ENCODE measurements at places on chromosomes 6 and 20. TPM values are rescaled to one million over a fixed set of nuclear protein-coding genes. Genes with fewer than 3 reads are reported as not detected.

HLA-F gene
- 44.6 TPM for polyA plus RNA-seq

B3GAT2 gene
- polyA plus RNA-seq: 0.08 TPM

SPACA1 gene
- not detected for polyA plus RNA-seq

LRRC1 gene
- 2.0 TPM for polyA plus RNA-seq

LY6G5B gene
- 5.3 TPM for polyA plus RNA-seq

NKX2-2 gene
- not detected for polyA plus RNA-seq

EBF4 gene
- 2.9 TPM for polyA plus RNA-seq

SALL4 gene
- 0.08 TPM for polyA plus RNA-seq

GHRH gene
- polyA plus RNA-seq: not detected

CCR6 gene
- polyA plus RNA-seq: not detected

FAM209B gene
- polyA plus RNA-seq: 0.50 TPM

RFX6 gene
- not detected for polyA plus RNA-seq

PPP1R3G gene
- 8.0 TPM for polyA plus RNA-seq

SLC22A2 gene
- polyA plus RNA-seq: not detected

BHLHE23 gene
- not detected for polyA plus RNA-seq

Measured in heart left ventricle (tissue), 16 donors.